Stimulated activated CD4-positive, alpha-beta T cell treated with anti-CD3 and anti-CD28 coated beads, Interleukin-1b, Interleukin-23, amount 100 ng/mL, for 24 hours (primary cell): ENCODE measurements at places on chromosomes 12 and 14.

DNA sequence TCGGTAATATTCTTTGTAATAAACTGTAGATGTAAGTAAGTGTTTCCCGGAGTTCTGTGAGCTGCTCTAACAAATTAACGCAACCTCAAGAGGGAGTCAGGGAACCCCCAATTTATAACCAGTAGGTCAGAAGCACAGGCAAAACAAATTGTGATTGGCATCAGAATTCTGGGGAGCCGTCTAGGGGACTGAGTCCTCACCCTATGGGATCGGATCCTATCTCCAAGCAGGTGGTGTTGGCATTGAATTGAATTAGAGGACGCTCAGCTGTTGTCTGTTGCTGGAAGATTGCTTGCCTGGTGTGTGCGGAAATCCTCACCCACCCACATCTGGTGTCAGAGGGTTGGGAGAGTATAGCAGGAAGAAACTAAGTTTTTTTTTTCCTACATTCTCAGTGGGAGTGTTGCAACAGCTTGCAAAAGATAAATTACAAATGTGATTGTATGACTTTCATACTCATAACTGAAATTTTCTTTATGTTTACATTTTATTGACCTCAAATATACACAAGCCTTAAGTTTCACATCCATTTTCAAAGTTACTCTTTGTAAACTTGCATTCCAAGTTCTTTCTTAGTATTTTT, 5.5 kb downstream of the TMEM52B start:
- DNase-seq, result no peak

GRCh38 chr12:99454539-99455172, 192.9 kb upstream of the GARIN6 start:
- DNase-seq, result no peak

GRCh38 chr12:121939186-121939585, 20.8 kb downstream of the CFAP251 start:
- no peak for DNase-seq

DNA sequence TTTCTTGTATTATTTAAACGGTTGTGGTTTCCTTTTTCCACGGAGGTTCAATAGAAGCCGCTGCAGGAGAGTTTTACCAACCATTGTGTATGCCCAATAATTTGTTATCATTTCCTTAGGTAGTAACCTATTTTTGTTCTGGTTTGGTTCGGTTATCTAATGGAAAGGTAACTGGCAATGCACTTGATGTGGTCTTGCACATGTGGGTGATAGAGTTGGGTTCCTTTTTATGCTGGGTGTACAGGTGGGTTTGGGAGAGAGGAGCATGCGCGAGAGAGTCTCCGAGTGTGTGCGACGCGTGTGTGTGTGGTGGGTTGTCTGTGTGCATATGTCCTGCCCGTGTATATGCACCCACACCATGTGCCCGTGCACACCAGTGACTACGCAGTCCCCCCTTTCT, 102.7 kb upstream of the FKBP4 start:
- DNase-seq, result no peak

DNA sequence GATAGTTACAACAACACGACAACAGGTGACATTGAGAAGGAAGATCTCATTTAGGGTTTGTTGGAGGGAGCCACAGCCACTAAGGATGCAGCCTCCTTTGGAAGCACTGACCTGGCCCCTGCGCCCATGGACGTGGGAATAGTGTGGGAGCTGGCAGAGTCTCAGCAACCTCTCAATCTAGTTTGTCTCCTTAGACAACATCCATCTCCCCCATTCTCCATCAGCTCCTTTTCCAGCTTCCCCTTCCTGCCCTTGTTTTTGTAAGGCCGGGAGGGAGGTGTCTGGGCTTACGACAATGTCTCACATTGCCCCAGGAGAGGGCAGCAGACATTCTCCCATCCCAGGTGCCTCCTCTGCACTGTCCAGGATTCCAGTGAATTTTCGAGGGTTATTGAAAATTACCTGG, 170.2 kb upstream of the PZP start:
- DNase-seq, result no peak

DNA sequence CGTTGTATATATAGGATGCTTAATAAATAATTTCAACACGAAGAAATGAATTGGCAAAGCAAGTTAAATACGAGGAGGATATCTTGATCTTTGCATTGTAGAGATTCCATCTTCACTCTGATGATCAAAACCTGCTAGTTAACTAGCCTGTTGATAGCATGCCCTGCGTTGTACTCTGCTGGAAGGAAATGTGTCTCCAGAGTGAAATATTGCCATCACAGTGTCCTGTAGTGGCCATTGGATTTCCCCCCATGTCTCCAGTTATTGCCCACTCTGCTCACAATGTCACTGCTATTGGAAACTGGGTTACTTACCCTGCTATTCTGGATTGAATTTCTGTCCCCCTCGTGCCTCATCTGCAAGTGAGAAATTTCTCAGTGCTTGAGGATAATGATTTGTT, 109.6 kb downstream of the PLEKHA5 start:
- DNase-seq, result no peak

- peak; percentile 67 for DNase-seq
These were observed 1030.4 kb downstream of the TMEM121 start for GRCh38 chr14:106556665-106557289.

DNA sequence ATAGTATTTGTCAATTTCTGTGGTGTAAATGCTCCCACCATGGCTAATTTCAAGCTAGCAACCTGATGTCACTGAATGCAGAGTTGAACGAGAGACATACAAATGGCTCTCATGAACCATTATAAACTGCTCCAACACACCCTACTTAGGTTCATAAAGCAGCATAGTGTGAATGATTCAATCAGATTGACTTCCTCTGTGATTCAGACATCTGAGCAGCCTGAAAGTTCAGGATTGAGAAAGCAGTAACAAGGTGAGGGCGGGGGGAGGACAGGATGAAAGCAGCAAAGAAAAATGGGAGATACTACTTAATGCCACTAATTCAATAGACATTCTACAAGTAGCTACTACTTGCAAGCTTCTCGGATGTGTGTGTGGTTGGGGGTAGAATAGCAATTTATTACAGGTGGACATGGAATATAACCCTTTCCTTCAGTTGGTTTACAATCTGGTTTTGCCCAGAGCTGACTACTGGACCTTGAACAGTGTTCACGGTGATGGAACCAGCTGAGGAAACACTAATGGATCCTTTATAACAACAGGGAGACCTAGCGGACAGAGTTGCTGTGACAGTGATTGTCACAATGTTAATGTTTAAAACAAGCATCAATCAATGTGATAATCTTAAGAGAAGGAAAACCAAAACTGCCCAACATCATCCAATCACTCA, 52.5 kb upstream of the PELI2 start:
- DNase-seq, result no peak

DNA sequence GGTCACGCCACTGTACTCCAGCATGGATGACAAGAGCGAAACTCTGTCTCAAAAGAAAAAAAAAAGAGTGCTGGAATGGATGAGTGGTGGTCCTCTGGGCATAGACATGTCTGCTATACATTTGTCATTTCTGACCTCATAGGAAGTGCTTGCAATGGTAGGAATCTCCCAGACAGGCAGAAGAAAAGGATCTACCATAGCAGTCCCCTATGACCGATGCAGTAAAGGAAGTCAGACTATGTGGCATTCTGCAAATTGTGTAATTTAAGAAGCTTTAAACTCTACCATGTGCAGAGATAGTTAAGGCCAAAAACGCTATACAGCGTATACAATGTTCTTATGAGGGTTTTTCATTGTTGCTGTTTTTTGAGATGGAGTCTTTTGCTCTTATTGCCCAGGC, 24.7 kb upstream of the RAP1B start:
- no peak for DNase-seq

DNA sequence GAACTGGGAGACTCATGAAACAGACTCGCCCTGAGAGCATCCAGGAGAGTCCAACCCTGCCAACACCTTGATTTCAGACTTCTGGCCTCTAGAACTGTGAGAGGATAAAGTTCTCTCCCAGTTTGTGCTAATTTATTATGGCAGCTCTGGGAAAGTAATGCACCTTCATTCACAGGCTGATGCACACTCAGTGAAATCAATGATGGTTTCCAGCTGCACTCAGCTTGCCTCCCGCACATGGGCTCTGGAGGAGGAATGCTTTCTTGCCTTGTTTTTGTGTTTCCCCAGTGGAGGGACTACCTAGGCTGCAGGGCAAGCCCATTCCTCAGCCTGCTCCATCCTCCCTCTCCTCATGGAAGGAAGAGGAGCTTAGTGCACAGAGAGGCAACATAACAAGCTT, 45.7 kb downstream of the TMEM132C start:
- DNase-seq, result no peak

GRCh38 chr12:112421363-112421762, 2.6 kb downstream of the PTPN11 start:
- no peak for DNase-seq

DNA sequence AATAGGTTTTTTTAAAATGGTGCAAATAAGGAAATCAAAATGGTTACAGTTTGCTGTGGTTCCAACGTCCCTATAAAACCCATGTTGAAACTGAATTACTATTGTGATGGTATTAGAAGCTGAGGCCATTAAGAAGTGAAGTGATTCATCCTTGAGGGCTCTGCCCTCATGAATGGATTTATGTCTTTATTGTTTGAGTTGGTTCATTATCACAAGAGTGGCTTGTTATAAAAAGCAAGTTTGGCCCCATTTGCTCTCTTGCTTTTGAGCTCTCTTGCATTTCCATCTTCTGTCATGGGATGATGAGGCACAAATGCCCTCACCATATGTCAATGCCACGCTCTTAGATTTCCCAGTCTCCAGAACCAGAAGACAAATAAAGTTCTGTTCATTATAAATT, 62.3 kb downstream of the PRKD1 start:
- DNase-seq, result no peak

DNA sequence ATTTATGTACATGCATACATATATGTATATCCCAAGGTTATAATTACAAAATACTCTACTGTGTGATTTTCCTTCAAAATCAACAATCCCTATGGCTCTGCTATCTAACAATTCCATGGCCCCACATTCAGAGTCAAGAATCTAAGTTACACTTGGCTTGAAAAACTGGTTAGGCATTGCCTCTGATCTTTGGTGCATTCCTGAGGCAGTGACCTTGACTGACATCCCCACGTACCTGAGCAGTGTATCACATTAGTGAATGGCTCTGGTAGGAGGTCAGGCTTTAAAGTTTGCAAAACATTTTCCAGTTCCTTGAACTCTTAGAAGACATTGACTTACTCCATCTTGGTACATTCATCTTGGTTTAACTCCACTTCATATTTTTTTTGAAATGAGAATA, 8.5 kb upstream of the STON2 start:
- DNase-seq, result no peak

GRCh38 chr12:119369907-119370546, 35.5 kb downstream of the CCDC60 start:
- no peak for DNase-seq

- no peak for DNase-seq
These were observed 100.0 kb downstream of the ARF6 start for GRCh38 chr14:49992901-49993339.

DNA sequence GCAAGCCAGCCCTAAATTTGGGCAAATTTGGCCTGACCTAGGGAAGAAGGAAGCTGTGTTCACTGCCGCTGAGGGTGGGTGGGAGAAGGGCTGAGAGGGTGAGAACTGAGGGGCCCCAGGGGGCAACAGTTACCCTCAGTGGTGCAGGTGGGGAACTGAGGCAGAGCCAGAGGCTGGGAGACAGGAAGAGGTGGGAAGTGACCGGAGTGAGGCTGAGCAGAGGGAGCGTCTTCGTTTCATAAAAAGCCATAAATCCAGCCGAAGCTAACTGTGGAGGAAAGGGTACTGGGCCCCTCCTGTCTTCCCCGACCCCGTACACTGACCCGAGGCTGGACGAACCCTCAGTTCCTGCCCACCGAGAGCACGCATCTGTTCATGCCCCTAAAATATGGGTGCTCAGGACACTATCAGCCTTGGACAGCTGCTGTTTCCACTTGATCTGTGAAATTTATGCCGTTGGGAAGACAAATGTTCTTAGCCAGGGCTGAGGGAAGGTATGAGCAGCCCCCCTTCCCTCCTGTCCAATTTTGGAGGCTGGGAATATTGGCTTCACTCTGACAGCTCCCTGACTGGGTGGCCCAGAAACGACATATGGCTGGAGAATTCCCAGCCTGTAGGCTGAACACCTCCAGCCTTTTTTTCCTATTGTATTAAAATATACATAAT, 116.5 kb downstream of the KIF26A start:
- no peak for DNase-seq

GRCh38 chr12:81128930-81129554, 51.2 kb downstream of the ACSS3 start:
- DNase-seq, result no peak

- DNase-seq, result no peak
These were observed 52.6 kb downstream of the DYRK2 start for GRCh38 chr12:67701121-67701520.

DNA sequence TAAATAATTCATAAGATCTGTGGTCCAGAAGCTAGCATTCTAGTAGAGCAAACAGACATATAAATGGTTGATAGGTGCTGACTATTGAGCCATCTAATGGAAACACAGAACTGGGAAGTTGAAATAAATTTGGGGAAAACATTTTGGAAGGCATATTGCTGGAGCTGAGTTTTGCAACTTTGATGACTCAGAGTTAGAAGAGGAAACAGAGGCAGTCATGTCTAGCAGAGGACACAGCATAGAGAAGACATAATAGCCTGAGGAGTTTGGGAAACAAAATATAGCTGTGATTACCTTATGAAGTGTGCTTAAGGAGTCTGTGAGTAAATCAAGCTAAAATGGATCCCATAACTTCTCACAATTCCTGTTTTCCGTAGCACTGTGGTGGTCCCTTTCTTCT, 86.9 kb upstream of the FLRT2 start:
- no peak for DNase-seq

DNA sequence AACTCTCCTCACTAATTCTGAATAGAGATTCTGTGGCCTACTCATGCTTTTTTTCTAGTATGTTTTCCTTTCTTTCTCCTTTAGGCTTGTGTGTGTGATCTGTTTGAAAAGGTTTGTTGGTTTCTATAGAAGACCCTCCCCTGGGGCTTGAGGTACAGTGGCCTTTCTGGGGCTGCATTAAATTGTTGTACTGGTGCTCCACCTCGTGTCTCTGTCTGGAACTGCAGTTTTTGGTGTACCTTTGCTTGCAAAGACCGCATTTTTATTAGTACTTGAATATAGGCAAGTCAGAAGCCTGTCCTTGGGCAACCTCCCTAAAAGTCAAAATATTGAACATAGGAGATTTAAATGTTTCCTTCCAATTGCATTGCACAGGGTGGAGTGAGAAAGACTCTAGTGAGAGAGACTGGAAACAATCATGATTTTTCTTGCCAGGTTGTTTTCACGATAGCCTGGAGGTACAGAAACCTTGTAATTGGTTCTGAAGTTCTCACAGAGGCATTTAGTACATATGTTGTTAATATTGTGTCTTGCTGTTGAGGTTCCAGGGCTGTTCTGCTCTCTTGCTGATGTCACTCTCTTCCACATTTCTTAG, 39.0 kb downstream of the SLCO1B1 start:
- no peak for DNase-seq

DNA sequence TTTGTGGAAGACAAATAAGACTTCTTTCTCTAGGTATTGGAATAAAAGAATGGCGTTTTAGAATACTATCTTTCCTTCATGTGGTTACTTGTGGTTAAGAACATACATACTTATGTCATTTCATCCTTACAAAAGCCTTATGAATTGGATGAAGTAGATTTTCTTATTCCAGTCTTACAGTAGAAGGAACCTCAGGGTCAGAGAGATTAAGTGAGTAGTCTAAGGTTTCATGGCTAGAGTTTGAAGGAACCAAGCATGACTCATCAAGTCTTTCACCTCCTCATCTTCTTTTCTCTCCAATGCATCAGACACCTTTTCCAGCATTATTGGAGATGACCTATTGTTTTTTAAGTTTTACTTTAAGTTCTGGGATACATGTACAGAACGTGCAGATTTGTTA, 92.9 kb upstream of the NEDD1 start:
- DNase-seq, result no peak

- DNase-seq, result no peak
These were observed 25.9 kb downstream of the ALG10B start for GRCh38 chr12:38342444-38342843.
